ENCODE measurements at places on chromosomes 12 and 14.

DNA sequence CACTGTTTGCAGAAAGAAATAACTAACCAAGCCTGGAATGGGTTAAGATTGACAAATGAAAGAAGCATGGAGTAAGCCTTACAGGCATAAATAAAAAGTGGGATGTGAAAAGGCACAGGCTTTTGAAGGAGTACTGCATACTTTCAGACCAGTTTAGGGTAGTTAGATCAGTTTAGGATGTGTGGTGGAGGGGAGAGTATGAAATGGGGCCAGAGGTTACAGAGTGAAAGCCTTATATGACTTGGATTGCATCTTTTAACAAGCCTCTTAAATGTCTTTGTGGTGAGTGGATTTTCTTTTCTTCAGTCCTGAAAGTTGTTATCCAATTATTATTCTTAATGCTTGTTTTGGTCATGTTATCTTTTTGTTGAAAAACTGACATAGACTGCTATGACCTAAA, 52.2 kb upstream of the TRHDE start:
- DNase-seq: no peak

GRCh38 chr12:131333621-131334440, 377.1 kb upstream of the SFSWAP start:
- no peak for DNase-seq

DNA sequence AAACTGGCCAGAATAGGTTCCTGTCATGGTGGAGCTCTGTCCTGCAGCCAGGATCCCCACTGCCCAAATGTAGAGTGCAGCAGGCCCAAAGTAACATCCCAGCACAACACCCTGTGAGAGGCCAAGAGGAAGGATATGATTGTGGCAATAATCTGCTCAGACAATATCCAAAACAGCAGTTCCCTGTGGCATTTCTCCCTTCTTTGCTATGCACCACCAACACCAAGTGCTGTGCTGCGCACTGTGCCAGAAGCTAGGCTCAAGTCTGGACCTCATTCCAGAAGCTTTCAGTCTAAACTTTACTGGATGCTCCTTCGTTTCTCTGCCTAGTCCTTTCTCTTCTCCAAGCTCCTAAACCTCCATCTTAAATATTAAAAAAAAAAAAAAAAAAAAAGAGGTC, 33.4 kb downstream of the SLC11A2 start:
- no peak for DNase-seq

GRCh38 chr14:32453857-32454810, 125.0 kb downstream of the AKAP6 start:
- no peak for DNase-seq

DNA sequence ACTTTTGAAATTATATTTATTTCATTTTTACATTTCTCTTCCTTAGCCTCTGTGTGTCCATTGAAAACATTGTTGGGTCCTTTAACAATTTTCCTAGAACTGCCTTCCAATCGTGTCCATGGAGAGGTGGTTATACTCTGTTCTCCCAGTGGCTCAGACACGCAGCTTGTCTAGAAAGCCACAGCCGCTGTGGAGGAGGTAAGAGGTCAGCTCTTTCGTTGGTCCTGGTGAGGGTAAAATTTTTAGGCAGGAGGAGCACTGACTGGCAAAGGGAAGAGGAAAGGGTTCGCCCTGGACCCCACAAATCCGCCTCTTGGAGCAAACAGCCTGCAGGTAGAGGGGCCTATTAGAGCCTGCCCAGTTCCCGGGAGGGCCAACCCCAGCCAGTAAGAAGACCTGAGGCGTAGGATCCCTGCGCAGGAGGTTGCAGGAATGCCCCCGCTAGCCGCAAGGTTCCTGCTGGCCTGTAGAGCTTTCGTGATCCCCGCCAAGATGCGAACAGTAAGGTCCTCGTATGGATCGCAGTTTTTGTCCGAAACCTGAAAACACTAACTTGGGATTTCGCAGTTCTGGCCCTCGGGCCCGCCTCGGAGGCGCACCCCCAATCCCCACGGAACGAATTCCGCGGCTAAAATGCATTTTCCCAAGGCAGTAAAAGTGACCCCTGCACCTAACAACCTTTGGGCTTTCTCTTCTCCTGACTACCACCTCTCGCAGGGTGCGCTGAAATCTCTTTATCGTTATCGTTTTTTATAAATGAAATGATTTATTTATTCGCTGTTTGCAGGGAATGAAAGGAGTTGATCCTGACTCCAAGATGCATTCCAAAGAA, 7.5 kb upstream of the PAX9 start:
- DNase-seq: no peak

- DNase-seq: no peak
Measured at GRCh38 chr12:38850461-38850860, 54.9 kb downstream of the CPNE8 start.

DNA sequence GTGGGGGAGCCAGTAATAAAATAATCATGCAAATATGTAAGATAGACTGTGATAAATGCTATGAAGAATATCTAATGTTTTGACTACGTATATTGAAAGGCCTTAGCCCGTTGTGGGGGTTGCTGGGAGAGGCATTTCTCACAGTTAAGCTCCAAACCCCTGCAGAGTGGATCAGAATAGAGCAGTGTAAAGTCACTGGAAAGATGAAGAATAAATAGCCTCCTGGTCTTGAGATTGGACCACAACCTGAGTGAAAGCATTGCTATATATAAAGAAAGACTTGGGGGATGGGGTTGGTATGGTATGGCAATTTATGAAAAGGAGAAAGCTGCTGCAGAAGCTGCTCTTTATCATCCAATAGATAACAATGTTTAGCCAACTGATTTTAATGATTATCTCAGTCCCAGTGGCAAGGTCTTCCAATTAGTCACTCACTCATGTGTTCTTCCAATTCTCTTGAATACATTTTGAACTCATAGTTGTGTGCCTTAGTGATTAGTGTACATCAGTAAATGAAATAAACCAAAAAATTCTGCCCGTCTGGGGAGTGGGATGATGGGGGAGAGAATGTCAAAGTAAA, 10.2 kb downstream of the PLEKHA5 start:
- no peak for DNase-seq

GRCh38 chr12:65566751-65567150, 257.5 kb upstream of the HMGA2 start:
- no peak for DNase-seq

DNA sequence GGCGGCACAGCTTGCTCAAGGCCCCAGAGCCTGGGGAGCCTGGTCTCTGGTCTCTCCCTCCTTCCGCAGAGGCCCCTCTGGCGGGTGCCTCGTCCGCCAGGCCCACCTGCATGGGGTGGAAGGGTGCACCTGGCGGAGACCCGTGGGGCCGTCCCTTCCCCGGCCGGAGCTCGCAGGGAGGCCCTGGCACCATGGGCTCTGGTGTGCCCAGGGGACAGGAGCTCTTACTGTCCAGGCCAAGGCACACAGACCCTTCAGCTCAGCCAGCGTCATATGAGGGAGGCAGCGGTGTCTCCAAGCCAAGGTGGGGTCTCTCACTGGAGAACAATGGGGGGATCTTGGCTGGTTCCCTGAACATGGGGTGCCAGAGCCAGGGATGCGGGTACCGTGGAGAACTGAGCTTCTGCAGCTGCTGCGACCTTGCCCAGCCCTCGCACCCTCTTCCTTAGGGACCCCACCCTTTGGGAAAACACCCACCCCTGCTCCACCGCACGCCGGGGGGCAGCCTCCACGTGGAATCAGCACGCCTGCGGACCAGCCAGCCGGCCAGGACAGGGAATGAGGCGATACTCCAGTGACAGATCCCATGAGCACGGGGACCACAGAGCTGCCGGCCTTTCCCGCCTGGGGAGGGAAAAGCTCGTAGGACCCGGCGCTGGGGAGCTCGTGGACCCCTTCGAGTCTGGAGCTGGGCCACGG, 25.7 kb upstream of the GALNT9 start:
- DNase-seq: no peak

GRCh38 chr12:68267892-68268396, 14.5 kb upstream of the IL22 start:
- no peak for DNase-seq

- DNase-seq: no peak
Measured at GRCh38 chr12:1847411-1847810, 27.0 kb downstream of the LRTM2 start.

GRCh38 chr14:52840877-52841276, 49.5 kb upstream of the GNPNAT1 start:
- DNase-seq: no peak

- DNase-seq: no peak
Measured at GRCh38 chr14:20294636-20295035, 11.1 kb downstream of the TTC5 start.
